ENCODE measurements at places on chromosomes 3 and 15.

DNA sequence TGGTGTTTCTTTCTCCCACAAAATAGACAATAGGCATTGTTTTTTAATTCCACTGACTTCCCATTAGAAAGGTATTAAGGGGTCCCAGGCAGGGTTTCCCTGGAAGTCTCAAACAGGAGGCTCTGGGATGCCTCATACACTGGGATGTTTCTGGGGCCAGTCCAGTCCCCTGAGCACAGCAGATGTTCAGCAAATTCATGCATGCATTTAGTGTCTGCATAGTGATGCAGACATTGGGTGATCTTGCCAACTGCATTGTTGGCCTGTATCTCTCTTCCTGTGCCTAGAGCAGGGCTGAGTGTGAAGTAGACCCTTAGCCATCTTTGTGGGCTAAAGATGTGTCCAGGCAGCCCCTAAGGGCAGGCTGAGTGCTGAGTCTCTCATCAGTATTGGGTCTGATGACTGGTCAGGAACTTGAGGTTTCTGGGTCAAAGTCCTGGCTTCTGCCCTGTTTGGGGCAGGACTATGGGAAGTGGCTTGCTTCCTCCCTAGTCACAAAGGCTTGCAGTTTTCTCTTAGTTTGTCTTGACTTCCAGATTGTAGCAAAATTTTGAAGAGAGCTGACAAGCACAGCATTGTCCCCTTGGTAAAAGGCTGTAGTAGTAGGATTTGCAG lies 56.5 kb downstream of the BSN start:
- DNase-seq, result no peak

DNA sequence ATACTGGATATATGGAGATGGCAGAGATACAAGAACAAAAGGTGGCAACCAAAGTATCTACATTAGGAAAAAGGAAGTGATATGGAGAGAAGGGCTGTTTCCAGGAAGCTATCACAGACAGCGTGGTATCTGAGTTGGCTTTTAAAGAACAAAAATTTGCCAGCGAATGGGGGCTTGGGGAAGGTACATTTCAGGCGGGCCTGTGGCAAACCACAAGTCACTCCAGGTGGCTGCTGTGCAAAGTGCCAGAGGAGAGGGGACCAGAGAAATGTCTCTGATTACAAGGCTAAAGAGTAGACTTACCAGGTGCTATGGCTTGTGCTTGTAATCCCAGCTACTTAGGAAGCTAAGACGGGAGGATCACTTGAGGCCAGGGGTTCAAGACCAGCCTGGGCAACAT lies 91.1 kb downstream of the MSL2 start:
- DNase-seq, result no peak

- no peak for DNase-seq
Measured at GRCh38 chr15:32649342-32649741, 7.8 kb downstream of the SCG5 start.

DNA sequence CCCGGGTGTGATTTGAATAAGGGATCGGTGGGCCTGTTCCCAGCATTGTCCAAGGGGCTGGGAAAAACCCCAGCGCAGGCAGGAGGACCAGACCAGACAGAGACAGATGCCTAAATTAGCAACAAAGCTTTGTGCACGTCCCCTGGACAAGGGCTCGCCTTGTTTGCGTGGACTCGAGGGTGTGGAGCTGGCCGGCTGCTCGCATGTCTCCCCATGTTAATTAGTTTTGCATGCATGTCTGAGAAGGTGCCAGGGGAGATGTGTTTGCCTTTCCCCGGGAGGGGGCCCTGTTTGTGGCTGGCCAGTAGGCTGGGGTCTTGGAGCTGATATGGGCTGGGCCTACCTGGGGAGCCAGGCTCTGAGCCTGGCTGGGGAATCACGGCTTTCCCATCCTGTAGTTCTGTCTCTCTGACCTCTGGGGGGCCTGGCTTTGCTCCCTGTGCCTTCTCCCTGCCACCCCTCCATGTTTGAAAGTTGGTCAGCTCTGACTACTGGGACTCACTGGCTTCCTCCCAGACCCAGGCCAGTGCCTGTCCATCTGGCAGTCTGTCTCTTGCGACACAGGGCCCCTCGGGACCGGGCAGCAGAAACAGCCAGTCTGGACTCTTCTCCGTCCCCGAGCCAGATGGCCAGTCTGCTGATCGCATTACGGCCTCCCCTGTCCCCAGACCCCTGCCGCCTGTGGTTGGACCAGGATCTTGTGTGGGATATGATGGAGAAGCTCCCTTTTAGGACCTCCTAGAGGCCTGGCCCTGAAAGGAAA lies 55.4 kb upstream of the POLG start:
- DNase-seq, result no peak

Measured in mammary epithelial cell (primary cell).